ENCODE measurements at places on chromosomes 4 and X. TPM values are rescaled to one million over a fixed set of nuclear protein-coding genes. Genes with fewer than 3 reads are reported as not detected.

Gene PLCXD1
- total RNA-seq, result 12.6 TPM

Gene MBNL3
- 40.2 TPM for total RNA-seq

Gene P2RY8
- 2.1 TPM for total RNA-seq

Gene HPGDS
- 3.3 TPM for total RNA-seq

Gene KCNE5
- not detected for total RNA-seq

Gene GPR78
- 0.14 TPM for total RNA-seq

Gene SMARCA1
- total RNA-seq, result 2.8 TPM

- no peak for DNase-seq
These were observed 106.1 kb upstream of the PSAPL1 start for GRCh38 chr4:7540654-7541413.

- DNase-seq, result no peak
These were observed 78.8 kb upstream of the FAT4 start for GRCh38 chr4:125235971-125236370.

DNA sequence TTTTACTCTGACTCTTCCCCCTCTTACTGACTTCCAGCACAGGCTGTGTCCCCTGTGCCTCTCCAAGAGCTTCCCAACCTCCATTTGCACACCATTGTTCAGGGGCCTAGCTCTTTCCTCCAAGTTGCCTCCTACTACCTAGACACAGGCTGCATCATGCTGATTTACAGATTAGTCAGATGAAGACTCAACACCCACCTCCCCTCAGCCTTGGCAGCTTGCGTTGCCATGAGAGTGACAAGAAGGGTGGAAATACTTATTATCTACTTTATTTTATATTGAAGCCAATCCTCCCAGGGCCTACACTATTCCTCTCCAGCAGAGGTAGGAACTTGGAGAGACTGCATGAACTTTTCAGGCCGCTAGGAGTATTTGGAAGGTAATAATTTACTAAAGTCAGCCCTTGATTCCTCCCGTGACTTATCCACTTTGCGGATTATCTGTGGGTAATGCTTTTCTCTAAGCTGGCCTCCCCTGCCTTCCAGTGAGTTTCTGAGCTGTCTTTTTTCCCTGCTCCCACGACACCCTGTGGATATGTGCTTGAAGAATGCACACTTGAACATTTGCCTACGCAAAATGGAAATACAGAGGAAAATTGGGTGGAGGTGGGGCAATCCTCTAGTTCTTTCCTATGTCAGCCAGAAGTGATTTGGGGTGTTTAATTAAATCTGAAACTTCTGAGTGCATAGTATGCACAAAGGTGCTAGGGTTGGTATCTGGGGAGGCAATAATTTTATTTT lies 74.1 kb upstream of the TMEM164 start:
- no peak for DNase-seq

- DNase-seq, result no peak
These were observed 544.0 kb upstream of the AMOT start for GRCh38 chrX:113384628-113385027.

- no peak for DNase-seq
These were observed 54.5 kb downstream of the ASB9 start for GRCh38 chrX:15215366-15215765.

DNA sequence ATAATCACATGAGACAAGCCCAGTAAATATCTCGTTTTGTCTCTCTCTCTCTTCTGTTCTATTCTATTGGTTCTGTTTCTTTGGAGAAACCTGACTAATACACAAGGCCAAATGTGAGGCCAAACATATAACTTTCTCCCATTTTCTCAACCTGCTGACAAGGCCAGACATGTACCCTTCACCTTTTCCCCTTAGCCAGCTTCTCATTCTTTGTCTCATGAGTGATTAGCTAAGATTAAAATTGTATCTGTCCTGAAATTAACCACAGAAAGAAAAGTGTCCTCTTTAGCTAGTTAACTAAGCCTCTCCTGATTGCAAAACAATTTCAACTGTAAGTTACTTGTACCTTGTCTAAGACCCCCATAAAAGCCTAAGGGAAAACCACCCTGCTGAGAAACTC lies 18.5 kb upstream of the ADGRA3 start:
- no peak for DNase-seq

- no peak for DNase-seq
These were observed 531 bp upstream of the MANBA start for GRCh38 chr4:102761296-102761701.

DNA sequence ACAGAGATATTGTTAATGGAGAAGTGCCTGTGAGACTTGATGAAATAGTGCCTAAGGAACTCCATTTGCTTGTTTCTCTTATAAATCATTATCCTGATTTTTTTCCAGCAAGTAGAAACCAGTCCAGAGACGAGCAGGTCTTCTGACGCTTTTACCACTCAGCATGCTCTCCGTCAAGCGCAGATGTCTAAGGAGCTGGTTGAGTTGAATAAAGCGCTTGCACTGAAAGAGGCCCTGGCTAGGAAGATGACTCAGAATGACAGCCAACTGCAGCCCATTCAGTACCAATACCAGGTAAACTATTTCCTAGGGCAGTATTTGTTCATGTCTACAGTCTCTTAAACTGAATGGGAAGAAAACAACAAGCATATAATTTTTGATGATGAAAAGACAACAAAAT lies 63.6 kb downstream of the KIF4A start:
- DNase-seq, result no peak

DNA sequence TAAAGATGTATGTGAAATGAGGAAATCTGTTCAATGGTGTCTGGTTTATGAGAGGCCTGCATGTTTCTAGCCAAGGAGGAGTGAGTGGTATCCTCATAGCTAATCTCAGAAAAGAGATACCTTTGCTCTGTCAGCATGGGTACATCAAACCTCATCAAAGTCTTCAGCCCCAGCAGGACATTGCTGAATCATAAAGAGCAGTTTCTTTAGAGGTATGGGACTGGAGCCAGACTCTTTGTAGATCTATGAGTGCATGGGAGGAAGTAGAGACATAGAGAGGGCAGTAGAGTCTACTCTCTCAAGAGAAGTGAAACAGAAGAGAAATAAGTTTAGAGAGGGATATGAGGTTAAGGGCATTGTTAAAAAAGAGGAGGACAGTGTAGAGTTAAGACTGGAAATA lies 1950.9 kb downstream of the ARAP2 start:
- DNase-seq, result no peak

DNA sequence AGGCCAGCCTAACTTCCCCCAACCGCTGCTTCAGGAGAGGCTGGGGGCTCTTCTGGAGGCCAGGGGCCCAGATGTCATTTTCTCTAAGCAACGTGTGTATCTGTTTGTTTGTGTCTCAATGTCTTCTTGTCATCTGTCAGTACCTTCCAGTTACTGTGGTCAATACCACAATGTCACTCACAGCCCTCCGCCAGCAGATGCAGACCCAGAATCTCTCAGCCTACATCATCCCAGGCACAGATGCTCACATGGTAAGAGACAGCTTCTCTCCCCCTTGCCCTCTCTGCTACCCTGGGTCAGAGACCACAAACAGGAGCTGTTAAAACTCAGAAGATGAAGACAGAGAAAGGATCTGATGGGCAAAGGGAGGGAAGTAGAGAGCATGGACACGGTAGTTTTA lies 5.0 kb downstream of the XPNPEP2 start:
- no peak for DNase-seq

DNA sequence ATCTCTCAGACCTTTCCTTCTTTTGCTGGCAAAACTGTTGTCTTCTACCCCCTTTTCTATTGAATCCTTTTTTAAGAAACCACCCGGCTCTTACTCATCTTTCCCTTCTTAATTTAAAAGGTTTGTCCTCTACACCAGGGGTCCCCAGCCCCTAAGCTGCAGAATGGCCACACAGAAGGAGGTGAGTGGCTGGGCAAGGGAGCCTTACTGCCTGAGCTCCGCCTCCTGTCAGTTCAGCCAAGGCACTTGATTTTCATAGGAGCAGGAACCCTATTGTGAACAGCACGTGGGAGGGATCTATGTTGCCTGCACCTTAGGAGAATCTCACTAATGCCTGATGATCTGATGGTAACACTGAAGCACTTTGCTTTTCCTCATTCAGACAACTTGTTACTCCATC lies 726.3 kb upstream of the INTU start:
- DNase-seq, result no peak

- DNase-seq, result no peak
These were observed 205.0 kb upstream of the PDE5A start for GRCh38 chr4:119833611-119834010.

GRCh38 chr4:101846550-101846949 lies 56.0 kb downstream of the BANK1 start:
- DNase-seq, result no peak

Data from left colon (tissue), 2 donors.